ENCODE measurements at places on chromosomes 1 and 21.

DNA sequence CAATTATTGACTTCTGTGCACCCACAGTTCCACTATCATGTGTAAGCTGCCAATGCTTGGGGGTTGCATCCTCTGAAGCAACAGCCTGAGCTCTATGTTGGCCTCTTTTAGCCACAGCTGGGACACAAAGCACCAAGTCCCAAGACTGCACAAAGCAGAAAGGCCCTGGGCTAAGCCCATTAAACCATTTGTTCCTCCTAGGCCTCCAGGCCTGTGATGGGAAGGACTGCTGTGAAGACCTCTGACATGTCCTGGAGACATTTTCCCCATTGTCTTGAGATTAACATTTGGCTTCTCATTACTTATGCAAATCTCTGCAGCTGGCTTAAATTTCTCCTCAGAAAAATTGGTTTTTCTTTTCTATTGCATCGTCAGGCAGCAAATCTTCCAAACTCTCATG is 123.7 kb upstream of the DEPDC1 start:
- no peak for DNase-seq

GRCh38 chr1:164701189-164701761 is 142.3 kb downstream of the PBX1 start:
- DNase-seq: no peak

DNA sequence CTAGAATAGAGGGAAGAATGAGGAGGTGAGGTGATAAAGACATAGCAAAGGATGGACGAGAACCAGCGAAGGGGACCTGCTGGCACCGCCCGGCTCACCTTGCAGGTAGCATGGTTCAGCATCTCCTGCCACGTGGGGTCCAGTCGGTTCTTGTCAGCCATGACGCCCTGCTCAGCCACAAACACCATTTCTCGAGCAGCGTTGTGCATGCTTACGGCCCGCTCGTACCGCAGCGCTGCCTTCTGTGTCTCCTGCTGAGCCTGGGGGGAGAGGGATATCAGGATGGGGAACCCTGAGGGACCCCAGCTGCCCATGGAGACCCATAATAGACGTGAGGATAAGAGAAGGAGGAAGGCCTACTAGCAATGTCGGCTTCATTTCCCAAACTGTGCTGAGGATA is 11.4 kb downstream of the SH3BP5L start:
- no peak for DNase-seq

DNA sequence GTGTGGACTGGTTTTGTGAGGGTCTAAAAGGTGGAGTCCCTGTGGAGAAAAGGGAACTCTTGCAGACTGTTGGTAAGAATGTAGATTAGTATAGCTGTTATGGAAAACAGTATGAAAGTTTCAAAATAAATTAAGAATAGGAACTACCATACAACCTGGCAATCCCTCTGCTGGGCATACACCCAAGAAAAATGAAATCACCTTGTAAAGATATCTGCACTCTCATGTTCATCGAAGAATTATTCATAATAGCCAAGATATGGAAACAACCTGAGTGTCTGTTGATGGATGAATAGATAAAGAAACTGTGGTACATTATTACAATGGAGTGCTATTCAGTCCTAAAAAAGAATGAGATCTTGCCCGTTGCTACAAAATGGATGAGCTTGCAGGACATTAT is 109.6 kb downstream of the TBX19 start:
- no peak for DNase-seq

- DNase-seq: no peak
Measured at GRCh38 chr21:42545745-42546144, 32.1 kb downstream of the SLC37A1 start.

- DNase-seq: peak; percentile 23
Measured at GRCh38 chr21:14773777-14774345, 227.7 kb upstream of the SAMSN1 start.

Measured in activated T-cell treated with anti-CD3 and anti-CD28 coated beads for 48 hours (primary cell).